ENCODE measurements at places on chromosomes 6 and 20.

DNA sequence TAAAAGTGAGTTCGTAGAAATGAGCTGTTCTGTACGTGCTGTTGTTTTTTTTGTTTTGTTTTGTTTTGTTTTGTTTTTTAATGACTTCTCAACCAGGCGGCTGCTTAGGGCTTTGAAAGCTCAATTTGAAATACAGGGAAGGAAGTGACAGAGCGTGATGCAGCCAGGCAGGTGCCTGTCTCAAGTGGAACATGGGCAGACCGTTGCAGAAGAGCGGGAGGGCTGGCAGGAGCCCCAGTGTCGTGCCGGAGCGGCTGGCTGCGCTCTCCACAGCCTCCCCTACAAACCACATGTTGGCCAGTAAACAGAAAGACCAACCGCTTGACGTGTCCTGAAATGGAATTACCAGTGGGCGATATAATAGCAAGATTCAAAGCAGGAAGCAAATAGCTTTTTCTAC, 164.9 kb upstream of the RREB1 start:
- DNase-seq: peak; percentile 80

GRCh38 chr6:7100753-7101081, 7.0 kb upstream of the RREB1 start:
- DNase-seq: no peak

GRCh38 chr20:46978951-46979491, 84.4 kb downstream of the EYA2 start:
- DNase-seq: no peak

- DNase-seq: no peak
Measured at GRCh38 chr20:16775961-16776360, 27.8 kb downstream of the OTOR start.

- DNase-seq: no peak
Measured at GRCh38 chr20:10716855-10717254, 43.1 kb upstream of the JAG1 start.

- no peak for DNase-seq
Measured at GRCh38 chr6:30037182-30037788, 23.8 kb upstream of the POLR1H start.

GRCh38 chr20:9078826-9079731, 10.2 kb downstream of the PLCB4 start:
- no peak for DNase-seq

DNA sequence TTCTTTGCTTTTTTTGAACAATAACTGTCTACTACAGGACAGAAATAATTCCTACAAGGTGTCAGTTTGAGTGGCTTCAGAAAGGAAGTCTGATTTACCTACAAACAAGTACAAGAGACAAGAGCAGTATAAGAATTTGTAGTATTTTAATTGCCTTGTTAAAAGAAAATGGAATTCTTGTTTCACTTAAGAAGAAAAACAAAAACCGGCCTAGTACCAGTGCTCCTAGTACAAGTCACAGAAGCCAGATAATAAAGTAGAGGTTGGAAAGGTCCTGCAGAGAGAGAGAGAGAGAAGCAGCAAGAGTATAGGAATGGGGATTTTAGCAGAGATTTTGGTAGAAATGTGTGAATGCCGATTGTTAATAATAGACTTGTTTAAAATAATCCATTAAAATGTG, 6.4 kb downstream of the TAB2 start:
- no peak for DNase-seq

DNA sequence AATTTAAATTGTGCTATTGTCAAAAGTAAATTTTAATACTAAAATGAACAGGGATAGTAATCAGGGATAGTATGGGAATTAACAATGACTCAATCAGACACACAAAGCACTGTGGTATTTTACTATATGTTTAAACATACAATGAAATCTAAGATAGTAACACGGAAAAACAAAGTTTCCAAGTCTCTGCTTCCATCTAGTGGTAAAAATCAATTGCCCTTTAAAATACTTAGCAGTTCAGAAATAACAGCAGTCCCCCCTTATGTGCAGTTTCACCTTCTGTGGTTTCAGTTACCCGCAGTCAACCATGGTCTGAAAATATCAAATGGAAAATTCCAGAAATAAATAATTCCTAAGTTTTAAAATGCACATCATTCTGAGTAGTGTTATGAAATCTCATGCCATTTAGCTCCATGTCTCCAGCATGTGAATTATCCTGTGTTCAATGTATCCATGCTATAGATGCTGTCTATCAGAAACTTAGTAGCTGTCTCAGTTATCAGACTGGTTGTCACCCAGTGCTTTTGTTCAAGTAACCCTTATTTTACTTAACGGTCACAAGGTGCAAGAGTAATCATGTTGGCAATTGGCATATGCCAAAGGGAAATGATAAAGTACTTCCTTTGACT, 58.5 kb downstream of the AHI1 start:
- no peak for DNase-seq

DNA sequence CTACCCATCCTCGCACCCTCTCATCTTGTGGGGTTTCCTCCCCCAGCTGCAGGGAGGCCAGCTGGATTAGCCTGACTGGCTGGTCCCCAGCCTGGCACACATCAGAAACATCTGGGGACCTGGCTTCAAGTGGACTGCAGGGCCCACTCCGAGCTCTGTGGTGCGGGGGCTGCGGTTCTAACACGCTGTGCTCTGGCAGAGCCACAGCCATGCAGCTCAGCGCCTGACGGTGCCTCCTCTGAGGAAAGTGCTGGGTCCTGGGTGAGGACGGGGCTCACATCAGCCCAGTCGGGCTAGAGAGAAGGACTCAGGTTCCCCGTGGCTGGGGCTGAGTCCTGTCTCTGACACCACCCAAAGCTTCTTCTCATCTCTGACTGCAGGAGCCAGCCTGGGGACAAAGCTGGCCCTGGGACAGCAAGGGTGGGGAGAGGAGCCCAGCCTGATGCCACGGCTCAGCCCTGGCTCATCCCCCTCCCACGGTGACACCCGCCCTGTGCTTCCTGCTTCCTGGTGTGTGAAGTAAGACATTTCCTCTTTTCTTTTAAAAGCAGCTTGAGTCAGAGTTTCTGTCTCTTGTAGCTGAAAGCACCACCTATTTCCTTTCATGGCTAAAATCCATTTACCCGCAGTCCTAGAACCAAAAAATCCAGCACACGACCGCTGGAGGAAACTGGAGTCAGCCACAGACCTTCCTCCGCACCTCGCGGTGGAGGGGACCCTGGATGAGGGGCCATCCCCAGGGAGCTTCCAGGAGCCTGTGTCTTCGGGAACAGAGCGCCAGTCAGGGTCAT, 127.4 kb upstream of the AFDN start:
- DNase-seq: peak; percentile 83

- no peak for DNase-seq
Measured at GRCh38 chr20:11544029-11544678, 373.5 kb upstream of the BTBD3 start.

GRCh38 chr6:44238687-44239350, 8.1 kb upstream of the HSP90AB1 start:
- DNase-seq: no peak

DNA sequence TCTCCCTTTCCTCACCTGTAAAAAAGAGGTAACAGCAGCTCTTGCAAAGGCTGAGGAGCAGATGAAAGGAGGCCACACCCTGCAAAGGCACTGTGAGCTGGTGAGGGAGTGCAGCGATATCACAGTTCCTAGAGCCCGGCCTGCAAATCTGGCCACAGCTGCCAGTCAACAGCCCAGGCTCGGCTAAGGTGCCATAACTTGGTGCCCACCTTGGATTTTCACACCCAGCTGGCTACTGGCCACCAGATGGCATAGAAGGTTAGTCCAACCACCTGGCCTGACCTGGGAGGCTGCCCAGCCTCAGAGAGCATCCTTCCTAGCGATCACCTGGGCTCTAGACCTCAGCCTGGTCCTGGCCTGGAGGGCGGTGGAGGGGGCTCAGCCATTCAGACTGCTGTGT, 46.8 kb downstream of the KCNB1 start:
- no peak for DNase-seq

All from left ventricle myocardium superior (tissue), 1 donor.